ENCODE measurements at places on chromosomes 6 and 20.

GRCh38 chr20:36273414-36274180, 32.5 kb upstream of the DLGAP4 start:
- no peak for DNase-seq

DNA sequence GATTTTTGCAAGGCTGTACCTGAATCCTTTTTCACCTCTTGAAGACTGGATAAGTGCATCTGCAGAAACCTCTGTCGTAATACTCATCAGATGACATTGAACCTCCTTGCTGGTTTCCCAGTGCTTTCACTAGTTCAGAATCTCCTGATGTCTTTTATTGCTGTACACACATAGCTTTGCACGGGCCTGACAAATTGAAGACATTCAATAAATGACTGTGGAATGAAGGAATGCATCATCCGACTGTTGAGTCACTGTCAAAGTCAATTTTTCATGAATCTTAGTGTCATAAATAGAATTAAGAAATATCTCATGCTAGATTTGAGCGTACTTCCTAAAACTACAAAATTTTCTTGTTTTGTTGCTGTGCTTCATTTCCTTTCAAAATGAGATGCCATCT, 598.2 kb upstream of the MAP3K7 start:
- DNase-seq = no peak

GRCh38 chr6:81787313-81788068, 35.0 kb upstream of the TENT5A start:
- DNase-seq = no peak

DNA sequence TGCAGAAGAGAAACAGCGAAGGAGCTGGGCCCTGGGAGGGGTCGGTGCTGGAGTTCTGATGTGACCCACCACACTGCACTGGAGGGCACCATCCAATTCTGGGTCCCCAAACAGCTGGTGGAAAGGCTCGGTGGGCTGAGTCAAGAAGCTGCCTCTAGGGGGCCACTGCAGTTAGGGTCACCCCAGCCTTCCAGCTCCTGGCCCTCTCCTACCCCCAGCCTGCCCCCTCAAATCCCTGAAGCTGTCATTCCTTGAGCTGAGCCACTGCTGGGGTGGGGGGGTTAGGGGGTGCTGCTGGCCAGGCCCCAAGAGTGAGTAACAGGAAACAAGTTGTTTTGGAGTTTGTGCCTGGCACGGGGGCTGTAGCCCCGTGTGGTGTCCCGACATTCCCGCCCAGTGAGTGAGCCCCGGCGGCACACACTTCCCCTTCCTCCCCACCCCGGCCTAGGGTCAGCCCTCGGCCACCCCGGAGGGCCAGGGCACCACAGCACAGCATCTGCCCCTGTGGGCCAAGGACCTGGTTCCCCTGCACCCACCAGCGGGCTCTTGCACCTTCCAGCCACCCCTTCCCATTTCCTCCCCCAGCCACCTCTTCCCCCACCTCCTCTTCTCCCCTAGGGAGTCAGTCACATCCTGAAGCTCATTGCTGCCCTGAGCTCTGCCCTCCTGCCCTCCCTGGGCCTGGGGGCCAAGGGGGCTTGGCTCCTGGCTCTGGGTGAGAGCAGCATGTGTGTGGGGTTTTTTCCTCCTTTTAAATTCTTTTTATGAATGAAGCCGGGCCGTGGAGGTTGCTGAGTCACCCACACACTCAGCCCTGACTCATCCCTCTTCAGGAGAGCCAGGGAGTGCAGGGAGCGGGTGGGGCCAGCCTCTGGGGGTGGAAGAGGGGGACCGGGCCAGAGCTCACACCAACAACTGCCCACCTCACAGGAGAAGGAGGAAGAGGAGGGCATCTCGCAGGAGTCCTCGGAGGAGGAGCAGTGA, 4.6 kb downstream of the SMIM29 start:
- peak; percentile 66 for DNase-seq

GRCh38 chr6:136077834-136078576, 172.1 kb downstream of the MTFR2 start:
- DNase-seq = no peak

DNA sequence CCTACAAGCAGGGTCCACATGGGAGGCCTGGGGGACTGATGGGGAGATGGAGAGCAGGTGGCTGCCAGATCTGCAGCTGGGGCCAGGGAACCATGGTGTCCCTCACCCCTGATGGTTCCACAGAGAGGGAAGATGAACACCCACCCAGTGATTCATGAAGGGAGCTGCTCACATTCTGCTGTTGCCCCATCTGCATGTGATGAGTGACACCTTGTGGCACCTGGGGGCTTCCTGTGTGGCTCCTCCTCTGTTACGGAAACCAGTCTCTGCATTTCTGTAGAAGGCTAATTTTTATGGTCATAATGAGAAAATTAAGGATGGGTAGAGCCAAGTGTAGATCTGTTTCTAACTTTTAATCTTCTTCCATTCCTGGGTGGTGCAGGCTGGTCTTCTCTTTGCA, 217.1 kb downstream of the SMOC2 start:
- DNase-seq = no peak

- DNase-seq = peak; percentile 45
Measured at GRCh38 chr6:165850434-165851019, 187.5 kb upstream of the PDE10A start.

- DNase-seq = no peak
Measured at GRCh38 chr6:84078335-84078734, 44.8 kb downstream of the MRAP2 start.

DNA sequence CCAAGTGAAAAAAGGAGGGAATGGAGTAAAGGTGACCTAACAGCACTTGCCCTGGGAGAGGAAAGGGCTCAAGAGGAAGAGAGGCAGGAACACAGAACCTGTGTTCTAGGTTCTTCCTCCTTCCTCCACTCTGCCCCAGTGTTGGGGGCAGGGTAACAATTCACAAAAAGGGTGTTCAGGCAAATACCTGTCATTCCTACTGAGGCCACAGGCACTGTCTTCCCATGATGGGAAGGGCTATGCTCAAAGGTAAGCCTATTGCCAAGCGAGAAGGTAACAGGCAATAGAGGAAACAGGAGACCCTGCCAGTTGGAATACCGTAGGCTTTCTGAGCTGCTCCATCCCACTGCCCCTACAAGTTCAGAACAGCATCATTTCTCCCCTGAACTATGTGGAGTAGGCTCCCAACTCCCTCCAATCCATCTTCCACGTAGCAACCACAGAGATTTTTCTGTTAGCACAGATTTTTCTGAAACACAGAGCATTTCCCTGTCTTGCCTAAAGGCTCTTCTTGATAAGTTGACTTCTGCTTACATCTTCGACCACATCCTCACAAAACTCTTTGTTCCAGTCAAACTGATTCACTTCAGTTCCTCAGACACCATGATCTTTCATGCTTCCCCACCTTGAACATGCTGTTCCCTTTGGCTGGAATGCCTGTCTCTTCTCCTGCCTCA, 2.7 kb downstream of the AGPAT1 start:
- DNase-seq = no peak

DNA sequence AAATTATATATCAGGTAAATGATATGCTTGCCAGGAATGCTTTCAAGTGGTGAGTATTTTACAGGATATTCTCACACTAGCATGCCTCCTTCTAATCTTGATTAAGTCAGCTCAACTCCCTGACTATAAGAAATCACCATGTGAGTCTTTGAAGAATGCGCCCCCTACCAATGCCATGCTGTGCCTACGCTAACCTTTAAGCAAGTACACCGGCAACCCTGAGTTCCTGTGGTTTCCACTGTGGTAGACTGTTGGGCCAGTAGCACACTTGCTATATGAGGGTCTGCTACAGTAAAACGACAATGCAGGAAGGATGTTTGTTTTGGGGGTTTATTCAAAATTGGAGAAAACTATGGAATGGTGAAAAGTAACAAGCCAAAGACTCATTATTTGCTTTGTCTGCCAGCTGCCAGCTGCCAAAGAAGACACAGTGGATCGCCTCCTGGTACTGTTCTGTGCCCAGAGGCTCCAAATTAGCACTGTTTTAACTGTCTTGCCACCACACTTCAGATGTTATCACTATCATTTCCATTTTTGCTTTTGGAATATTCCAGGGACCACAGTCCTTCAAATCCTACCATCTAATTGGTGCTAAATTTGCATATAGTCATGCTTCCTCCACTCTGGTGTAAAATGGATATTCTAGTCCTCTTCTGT, 333.5 kb downstream of the RNGTT start:
- DNase-seq = peak; percentile 42

DNA sequence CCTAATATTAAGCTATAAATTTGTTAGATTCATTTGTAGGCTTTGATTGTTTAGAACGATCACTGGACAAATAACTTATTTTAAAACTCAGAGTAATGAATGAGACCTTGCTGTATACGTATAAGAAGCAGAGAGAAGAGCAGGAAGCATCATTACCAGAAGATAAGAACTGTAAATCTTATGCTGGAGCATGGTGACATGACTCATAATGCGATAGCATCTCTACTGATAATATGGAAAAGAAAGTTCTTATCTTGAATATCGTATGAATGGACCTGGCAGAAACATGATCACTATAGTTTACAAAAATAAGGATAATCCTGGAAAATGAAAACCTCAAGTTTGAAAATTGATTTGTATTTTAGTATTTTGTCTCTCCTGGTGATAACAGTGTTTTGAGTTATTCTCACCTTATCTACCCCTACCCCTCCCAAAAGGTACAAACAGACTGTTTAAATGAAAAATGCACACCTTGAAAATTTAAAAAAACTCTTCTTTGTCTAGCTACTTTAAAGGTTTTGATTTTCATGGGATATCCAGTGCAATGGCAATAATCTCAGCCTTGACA, 2.0 kb upstream of the ZSCAN26 start:
- no peak for DNase-seq

- no peak for DNase-seq
Measured at GRCh38 chr6:137776786-137777686, 90.0 kb upstream of the TNFAIP3 start.

GRCh38 chr20:47800623-47801022, 15.3 kb upstream of the SULF2 start:
- no peak for DNase-seq

DNA sequence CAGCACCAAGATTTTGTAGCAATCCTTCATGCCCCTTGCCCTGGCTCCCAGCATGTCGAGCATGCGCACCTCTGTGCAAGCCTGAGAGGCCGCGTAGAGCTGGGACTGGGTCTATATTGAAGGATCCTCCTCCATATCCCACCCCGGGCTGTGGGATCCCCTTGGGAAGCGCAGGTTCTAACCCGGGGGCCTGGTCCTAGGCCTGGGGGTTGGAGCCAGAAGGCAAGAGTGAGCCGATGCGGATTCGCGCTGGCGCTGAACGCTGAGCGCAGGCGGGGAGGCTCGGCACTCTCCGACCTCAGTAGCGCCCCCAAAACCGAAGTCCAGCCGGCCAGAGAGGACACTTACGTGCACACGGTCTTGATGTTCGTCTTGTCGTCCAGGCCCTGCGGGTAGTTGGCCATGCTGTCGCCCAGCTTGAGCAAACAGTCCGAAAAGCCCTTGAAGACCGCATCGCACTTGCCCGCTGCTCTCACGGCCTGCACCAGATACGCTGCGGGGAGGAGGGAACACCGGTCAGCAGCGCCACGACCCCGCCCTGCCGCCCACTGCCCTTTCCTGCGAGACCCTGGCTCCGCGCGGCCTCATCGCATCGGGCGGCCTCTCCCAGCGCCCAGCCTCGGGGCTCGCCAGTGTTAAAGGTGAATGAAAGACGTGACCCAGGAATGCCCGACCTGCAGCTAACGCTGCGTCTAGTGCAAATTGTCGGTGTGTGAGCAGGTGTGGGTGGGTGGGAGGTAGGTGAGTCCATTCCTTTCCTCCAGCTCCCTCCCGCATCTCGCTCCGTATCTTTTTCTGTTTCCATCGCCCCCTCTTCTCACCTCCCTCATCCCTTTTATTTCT, 4.5 kb downstream of the NRN1 start:
- DNase-seq = no peak

- DNase-seq = no peak
Measured at GRCh38 chr20:60008130-60008808, 50.0 kb downstream of the CDH26 start.

GRCh38 chr6:41209547-41210320, 8.8 kb upstream of the TREML2 start:
- no peak for DNase-seq

GRCh38 chr20:21322921-21323331, 19.8 kb downstream of the XRN2 start:
- no peak for DNase-seq

DNA sequence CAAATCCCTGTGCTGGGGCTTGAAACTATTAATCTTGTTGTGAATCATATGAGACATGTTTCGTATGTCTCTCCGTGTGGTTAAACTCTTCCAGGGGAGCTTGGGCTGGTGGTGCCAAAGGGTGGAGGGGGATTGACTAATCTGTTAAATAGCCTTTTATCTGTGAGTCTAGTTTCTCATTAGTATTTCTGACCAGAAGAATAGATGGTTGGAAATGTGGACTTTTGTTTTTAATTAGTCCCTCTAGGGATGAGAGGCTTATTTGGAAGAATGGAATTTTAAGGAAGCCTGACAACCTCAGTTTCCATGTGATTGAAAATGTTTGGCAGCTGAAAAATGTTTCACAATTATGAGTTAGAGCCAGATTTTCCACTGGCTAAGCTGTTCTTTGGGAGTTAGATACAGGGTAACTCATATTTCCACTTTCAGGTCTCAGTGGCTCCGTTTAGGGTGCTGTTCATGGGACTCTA, 117.3 kb downstream of the BCKDHB start:
- DNase-seq = no peak

DNA sequence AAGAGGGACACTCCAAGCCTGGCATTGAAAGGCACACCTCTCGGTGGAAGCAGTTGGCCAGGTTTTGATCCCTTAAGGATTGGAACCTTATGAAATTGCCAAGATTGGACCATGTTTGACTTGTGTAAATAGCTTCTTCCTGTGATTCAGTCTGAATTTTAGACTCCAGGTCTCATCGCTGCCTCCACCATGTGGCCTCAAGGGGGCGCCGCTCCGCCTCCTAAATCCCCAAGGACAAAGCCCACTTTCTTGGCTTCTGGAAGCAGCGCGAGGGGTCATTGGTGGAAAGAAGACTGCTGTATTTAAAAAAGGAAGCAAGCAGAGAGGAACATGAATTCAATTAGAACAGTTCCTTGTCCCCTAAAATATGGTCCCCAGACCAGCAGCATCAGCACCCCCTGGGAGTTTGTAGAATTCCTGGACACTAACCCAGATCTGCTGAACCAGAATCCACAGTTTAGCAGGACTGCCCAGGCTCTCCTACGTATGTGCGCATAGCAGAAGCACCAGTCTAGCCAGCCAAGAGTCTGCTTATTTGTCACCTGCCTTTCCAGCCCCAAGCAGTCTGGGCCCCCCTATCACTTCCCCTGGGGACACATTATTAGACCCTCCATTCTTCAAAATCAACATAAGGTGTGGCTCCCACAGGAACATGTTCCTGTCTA, 108.5 kb downstream of the LY86 start:
- peak; percentile 91 for DNase-seq

GRCh38 chr6:35948725-35949124, 27.8 kb upstream of the SRPK1 start:
- peak; percentile 34 for DNase-seq

- DNase-seq = no peak
Measured at GRCh38 chr20:12201289-12201991, 283.7 kb downstream of the BTBD3 start.

DNA sequence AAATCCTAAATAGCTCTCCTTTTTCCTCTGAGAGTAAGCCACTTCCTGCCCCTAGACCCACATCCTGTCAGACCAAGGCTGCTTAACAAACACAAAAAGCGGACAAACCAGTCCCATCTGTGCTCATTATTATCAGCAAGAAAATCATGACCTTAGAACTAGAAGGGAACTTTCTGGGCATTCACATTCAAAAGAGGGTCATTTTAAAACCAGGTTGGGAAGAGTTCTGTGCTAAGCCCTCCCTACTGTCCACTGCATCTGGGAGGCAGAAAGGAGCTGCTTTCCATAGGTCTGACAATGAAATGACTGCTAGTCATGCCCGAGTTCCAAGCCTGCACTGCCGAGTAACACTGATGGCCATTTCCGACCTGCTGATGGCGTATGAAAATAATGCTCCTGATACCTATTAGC, 15.4 kb downstream of the EZR start:
- DNase-seq = peak; percentile 82

Data from Kasumi-1 (cell line).